ENCODE measurements at places on chromosomes 16 and 17.
A peak's percentile ranks its signal among the peaks of the same experiment; 100 is the strongest.

DNA sequence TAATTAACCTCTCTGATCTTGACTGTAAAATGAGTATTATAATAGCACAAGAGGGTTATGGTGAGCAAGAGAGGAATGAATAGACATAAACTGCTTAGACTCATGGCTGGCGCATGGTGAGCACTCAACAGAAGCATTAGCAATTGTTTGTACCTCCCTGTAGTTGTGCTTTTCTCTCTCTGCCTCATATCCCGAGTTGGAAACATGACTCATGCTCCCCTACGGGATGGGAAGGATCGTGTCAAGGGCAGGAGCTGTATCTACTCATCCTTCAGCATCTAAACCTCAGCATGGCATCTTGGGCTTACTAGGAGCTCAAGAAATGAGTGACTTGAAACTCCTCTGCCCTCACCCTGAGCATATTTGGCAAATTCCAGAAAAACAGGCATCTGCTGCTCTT lies 299.6 kb downstream of the MAP2K4 start:
- no peak for DNase-seq

GRCh38 chr16:54936979-54937670 lies 6.5 kb downstream of the IRX5 start:
- DNase-seq: no peak

- DNase-seq: no peak
Measured at GRCh38 chr17:3026856-3027751, 36.3 kb downstream of the OR1D5 start.

GRCh38 chr16:8782673-8783072 lies 14.8 kb downstream of the TMEM186 start:
- no peak for DNase-seq

DNA sequence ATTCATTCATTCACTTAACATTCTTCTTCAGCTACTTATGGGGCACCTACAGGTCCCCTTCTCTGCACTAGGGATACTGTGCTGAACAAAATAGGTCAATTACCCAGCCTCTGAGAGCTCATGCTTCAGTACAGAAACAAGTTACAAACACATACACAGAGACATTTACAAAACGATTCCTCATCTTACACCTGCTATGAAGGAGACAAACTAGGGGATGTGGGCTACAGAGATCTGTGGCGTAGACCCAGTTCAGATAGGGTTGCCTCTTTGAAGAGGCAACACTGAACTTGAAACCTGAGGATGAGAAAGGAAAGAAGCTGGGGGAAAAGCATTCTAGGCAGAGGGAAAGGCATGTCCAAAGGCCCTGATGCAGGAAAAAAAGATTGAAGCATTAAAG lies 5.2 kb downstream of the IL21R start:
- no peak for DNase-seq

- no peak for DNase-seq
Measured at GRCh38 chr17:64037802-64038201, 17.4 kb upstream of the ICAM2 start.

DNA sequence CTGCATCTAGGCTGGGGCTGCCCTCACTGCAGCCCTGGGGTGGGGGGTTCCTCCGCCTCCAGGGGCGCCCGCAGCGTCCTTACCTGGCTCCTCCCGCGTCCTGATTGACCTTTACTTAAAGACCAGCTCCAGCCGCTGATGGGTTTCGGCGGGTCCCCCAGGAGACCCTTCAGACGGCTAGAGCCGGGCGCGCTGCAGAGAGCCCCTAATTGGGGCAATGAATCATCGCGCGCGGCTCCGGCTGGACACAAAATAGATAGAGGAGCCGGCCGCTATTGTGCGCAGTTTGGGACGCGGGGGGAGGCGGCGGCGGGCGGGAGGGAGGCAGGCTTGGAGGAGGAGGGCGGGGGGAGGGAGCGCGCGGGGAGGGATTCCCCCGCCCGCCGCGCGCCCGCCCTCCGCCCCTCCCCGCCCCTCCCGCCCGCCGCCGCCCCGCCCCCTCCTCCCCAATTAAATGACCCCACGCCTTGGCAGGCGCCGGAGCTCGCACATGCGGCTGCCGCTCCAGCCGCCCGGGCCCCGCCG lies 56.5 kb upstream of the CIBAR2 start:
- no peak for DNase-seq

- no peak for DNase-seq
Measured at GRCh38 chr17:75835654-75835987, 8.6 kb downstream of the UNC13D start.

DNA sequence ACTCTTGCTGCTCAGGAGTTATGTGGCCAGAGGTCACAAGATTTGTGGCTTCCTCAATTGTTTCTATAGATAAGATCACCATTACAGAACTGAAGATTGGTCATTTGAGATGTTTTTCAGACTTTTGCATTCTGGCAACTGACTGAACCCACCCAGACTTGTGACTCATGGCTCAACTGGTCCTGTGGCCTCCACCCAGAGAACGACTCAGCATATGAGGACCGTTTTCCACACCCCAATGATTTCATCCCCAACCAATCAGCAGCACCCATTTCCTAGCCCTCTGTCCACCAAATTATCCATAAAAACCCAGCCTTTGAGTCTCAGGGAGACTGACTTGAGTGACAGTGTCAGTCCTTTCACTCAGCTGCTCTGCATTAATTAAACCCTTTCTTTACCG lies 143.2 kb upstream of the ASIC2 start:
- no peak for DNase-seq

DNA sequence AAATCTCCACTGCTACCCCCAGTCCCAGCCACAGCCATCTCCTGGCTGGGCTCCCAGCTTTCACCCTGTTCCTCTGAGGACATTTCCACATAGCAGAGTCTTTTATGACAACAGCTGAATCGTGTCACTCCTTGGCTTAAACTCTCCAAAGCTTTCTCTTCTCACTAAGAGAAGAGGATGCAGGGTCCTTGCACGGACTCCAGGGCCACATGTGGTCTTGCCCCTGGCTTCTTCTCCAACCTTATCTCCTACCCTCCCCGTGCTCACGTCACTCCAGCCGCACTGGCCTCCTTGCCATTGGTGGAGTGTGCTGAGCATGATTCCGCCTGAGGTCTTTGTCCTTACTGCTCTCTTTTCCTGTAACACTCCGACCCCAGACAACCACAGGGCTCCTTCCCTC lies 39.9 kb upstream of the CCDC182 start:
- no peak for DNase-seq

DNA sequence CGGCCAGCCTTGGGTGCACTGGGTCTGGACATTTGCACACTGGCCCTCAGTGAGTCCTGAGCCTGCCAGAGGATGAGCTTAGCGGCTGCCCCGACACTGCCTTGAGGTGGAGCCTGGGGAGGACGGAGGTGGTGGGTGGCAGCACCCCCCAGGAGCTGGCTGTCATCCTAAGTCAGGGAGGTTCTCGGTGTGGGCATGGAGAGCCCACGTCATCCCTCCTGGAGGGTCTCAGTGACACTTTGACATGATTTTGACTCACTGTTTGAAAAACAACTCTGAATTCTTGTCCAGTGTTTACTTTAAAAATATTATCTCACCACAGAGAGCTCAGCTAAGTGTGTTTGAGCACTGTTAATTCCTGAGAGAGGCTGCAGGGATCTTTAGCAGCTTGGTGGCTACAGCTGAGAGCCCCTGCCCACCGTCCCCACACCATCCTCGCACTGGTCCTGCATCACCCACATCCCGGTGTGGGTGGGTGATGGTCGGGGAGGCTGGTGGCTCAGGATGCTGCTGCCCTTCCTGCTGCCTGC lies 63.1 kb downstream of the BANP start:
- no peak for DNase-seq

DNA sequence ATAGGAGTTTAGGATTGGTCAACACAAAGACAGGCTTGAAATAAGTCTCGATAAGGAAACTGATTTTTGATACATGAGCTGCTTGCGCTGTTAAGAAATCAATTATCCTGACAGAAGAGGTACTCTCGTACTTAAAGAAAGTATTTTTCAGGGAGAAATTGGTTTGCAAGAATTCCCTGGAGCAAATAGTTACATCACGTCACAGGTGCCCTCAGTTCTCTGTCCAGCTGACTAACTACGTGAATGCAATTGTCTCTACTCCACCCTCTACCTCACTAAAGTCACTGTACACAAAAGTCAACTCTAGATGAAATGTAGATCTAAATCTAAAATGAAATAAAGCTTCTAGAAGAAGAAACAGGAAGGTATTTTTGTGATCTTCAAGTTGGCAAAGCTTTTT lies 130.6 kb upstream of the KCNJ16 start:
- no peak for DNase-seq

DNA sequence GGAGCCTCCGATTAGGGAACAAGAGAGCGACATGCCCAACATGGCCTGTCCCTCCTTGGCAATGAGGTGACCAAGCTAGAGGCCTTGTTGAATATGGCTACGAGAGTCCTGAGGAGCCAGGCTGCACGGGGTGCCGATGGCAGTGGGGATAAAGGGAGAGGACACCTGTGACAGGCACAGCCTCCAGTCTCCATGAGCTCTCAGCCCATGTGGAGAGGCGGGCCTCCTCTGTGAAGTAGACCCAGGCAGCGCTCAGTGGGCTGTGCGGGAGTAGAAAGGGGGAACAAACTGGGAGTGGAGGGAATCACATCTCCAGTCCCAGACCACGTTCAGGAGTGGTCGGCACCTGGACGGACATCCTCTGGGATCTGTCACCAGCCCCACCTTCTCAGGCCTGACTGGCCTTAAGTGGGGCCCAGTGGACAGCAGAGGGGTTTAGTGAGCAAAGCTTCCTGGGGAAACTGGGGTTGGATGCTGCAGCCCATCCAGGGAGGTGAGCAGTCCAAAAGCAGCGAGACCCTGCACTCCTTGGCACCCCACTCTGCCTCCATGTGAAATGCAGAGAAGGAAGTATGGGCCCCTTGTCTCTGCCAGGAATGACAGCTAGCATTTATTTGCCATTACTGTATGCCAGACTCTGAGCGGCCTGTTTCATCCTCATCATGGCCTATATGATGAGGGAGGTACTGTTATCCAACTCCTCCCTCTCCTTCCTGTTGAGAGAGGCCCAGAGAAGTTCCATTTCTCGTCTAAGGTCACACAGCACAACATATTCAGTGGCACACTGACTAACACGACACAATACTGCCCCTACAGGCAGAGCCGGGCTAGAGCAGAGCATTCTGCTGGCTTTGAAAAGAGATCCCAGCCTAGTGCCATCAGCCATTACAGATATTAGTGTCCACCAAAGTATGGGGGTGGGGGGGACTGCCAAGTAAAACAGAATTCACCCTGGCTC lies 4.5 kb upstream of the TMEM92 start:
- peak; percentile 31 for DNase-seq

DNA sequence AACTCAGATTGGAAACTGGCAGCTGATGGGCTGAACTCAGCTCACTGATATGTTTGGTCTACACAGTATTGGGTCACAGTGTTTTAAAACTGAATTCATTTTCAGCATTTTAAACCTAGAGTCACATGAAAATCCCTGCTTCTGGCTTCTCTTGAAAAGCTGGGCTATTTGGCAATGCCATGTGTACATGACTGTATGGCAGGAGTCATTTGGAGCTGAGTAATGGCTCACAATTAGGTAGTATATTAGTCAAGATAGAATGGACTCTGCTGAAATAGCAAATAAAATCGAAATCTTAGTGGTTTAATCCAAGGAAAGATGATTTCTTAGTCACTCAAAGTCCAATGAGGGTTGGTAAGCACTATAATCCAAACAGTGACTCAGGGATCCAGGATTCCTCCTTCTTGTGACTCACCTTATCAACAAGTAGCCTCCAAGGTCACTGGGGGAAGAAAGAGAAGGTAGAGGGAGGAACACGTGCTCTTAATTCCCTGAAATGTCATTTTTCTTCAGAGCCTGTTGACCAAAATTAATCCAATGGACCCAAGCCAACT lies 13.9 kb upstream of the PMP22 start:
- DNase-seq: no peak

- DNase-seq: no peak
Measured at GRCh38 chr16:65121870-65122723, at the start of gene CDH11. Gene CDH11 (minus strand): TSS chr16:65122063. CDS start chr16:65004869, 117,194 bp downstream.

GRCh38 chr16:13397126-13397525 lies 495.7 kb downstream of the SHISA9 start:
- DNase-seq: no peak

- DNase-seq: no peak
Measured at GRCh38 chr16:16996827-16997226, 473.9 kb downstream of the XYLT1 start.

DNA sequence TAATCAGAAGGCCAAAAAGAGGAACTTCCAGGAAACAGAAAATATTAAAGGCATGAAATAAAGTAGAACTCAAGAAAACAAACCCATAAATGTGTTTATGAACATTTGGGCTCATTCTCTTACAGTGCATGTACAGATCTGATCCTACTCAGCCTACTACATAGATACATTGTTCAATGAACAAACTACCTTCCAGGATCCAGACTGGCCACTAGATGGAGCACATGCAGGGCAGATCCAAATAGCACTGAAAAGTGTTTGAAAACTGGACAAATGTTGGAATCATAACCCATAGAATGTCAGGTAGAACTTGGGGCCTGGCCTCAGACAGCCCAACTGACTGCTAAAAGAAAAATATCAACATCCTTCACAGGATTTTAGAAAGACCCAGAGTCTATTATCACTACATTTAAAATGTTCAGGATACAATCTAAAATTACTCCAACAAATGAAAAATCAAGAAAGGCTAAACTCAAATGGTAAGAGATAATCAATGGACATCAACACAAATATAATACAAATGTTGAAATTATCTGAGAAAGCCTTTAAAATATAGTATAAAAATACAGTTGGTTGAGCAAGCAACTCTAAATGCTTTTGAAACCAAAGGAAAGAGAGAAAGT lies 122.4 kb upstream of the NUDT7 start:
- DNase-seq: no peak

DNA sequence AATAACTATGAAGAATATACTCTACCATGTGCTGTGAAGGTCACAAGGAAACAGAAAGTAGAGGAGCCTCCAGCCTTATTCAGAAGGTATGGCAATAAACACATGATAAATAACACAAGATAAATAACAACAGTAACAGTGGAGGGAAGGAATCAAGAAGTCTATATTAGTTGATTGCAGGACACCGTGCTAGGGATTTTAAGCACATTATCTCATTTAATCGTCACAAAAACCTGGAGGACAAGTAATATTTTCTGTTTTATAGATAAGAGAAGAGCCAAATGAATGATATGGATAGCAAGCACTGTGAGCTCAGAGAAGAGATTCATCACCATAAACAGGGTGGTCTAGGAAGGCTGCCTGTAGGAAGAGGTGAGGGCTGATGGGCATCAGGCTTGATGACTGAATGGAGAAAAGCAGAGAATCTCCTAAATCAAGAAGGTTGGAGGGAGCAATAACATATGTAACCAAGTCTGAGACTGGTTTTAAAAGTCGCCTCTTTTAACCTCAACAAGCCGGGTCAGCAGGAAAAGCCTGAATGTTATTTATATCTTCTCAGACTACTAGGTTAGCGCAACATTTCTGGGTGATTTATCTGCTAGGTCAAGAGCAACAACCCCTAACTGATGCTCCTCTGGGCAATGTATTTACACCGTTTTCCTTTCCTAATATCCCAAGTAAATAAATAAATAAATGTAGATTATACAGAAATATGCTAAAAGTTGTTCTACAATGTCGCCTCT lies 8.3 kb downstream of the TOM1L2 start:
- DNase-seq: no peak

DNA sequence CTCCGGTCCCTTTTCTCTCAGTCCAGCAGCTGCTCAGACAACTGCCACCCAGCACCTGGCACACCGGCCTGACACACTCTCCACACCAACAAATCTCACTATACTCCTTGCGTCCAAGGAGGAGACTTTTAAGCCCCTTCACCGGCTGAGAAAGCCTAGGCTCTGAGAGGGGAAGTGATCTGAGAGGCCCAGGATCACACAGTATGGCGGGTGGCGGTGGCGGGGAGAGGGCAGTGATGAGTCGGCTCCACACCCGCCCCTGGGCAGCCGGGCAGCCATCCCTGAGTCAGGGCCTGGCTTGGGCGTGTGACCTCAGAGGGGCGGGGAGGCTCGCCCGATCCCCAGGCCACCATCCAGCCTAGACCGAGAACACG lies 569 bp downstream of the FLII start:
- DNase-seq: peak; percentile 31

All from stimulated activated CD4-positive, alpha-beta T cell treated with anti-CD3 and anti-CD28 coated beads, TNF-alpha, amount 100 ng/mL, for 4 hours (primary cell).